ENCODE measurements at places on chromosomes 7 and 10. TPM values are rescaled to one million over a fixed set of nuclear protein-coding genes. Genes with fewer than 3 reads are reported as not detected.

Gene SLC13A1
- total RNA-seq = not detected

Gene TACC2
- 2.8 TPM for total RNA-seq

Gene HECTD2
- total RNA-seq = 7.9 TPM

Gene GATA3
- under 0.01 TPM for total RNA-seq

Gene RNF148
- total RNA-seq = 0.98 TPM

Gene GBX1
- not detected for total RNA-seq

Gene EPO
- not detected for total RNA-seq

Gene SCIN
- 0.17 TPM for total RNA-seq

Gene INMT
- not detected for total RNA-seq

Gene PLAU
- 1.2 TPM for total RNA-seq

Gene ITIH2
- total RNA-seq = not detected

Gene ANK3
- 0.11 TPM for total RNA-seq

Gene MEOX2
- 6.2 TPM for total RNA-seq

Gene SPDYE5
- total RNA-seq = not detected

Gene CLRN3
- 0.33 TPM for total RNA-seq

Gene DNAJC12
- total RNA-seq = 1.3 TPM

Gene TSPAN12
- 128 TPM for total RNA-seq

Gene CYP2C19
- total RNA-seq = not detected

Gene LAMB1
- 445 TPM for total RNA-seq

Gene FAM25A
- not detected for total RNA-seq

Gene FFAR4
- not detected for total RNA-seq

Gene TWIST1
- 0.87 TPM for total RNA-seq

Gene C1QL3
- 2.3 TPM for total RNA-seq

Gene HILPDA
- total RNA-seq = 9.1 TPM

Gene TMEM273
- total RNA-seq = 5.6 TPM

Gene UTF1
- total RNA-seq = not detected

Gene VSTM4
- 0.65 TPM for total RNA-seq

Gene GRID1
- not detected for total RNA-seq

Gene HTR5A
- total RNA-seq = not detected

Gene INHBA
- total RNA-seq = 4.2 TPM

Gene RTKN2
- total RNA-seq = under 0.01 TPM

Gene TDRD1
- total RNA-seq = not detected

Gene FGL2
- total RNA-seq = 4.9 TPM

Gene NKX1-2
- total RNA-seq = not detected

Gene DLD
- 48.0 TPM for total RNA-seq

Gene CHST15
- total RNA-seq = 73.1 TPM

Gene RPEL1
- 0.09 TPM for total RNA-seq

Gene FOXI2
- total RNA-seq = not detected

Gene LRMDA
- 26.9 TPM for total RNA-seq

Gene KCNMA1
- 1.1 TPM for total RNA-seq

Gene ZPBP
- total RNA-seq = not detected

Gene CYP3A7
- not detected for total RNA-seq

Gene CLDN4
- total RNA-seq = under 0.01 TPM

Gene SLC18A3
- total RNA-seq = not detected

Gene COL17A1
- total RNA-seq = under 0.01 TPM

Gene FAM241B
- total RNA-seq = 0.09 TPM

Gene ACHE
- total RNA-seq = 5.1 TPM

Measured in dermis lymphatic vessel endothelial cell (primary cell).